ENCODE measurements at places on chromosomes 11 and 22.

DNA sequence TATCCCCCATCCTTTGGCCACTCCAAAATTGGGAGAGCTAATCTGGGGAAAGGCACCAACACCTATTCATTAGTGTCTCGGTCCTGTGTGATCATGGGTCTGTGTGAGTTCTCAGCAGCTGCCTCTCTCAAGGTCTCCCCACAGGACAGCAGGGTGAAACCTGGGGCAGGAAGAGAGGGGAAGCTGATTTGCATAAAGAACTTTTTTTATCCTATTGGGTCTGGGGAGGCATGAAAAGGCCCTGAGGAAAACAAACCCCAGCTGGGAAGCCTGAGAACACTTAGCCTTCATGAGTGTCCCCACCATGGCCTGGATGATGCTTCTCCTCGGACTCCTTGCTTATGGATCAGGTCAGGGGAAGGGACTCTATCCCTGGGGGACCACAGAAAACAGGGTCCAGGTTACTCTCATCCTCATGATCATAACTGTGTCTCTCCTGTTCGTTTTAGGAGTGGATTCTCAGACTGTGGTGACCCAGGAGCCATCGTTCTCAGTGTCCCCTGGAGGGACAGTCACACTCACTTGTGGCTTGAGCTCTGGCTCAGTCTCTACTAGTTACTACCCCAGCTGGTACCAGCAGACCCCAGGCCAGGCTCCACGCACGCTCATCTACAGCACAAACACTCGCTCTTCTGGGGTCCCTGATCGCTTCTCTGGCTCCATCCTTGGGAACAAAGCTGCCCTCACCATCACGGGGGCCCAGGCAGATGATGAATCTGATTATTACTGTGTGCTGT is 116.0 kb upstream of the TOP3B start:
- DNase-seq: no peak

GRCh38 chr11:44709281-44709562 is 17.5 kb upstream of the TSPAN18 start:
- no peak for DNase-seq

GRCh38 chr22:41471568-41471967 is 2.7 kb downstream of the ACO2 start:
- DNase-seq: no peak

- peak; percentile 81 for DNase-seq
Measured at GRCh38 chr11:73140213-73141030, 1.7 kb downstream of the FCHSD2 start.

DNA sequence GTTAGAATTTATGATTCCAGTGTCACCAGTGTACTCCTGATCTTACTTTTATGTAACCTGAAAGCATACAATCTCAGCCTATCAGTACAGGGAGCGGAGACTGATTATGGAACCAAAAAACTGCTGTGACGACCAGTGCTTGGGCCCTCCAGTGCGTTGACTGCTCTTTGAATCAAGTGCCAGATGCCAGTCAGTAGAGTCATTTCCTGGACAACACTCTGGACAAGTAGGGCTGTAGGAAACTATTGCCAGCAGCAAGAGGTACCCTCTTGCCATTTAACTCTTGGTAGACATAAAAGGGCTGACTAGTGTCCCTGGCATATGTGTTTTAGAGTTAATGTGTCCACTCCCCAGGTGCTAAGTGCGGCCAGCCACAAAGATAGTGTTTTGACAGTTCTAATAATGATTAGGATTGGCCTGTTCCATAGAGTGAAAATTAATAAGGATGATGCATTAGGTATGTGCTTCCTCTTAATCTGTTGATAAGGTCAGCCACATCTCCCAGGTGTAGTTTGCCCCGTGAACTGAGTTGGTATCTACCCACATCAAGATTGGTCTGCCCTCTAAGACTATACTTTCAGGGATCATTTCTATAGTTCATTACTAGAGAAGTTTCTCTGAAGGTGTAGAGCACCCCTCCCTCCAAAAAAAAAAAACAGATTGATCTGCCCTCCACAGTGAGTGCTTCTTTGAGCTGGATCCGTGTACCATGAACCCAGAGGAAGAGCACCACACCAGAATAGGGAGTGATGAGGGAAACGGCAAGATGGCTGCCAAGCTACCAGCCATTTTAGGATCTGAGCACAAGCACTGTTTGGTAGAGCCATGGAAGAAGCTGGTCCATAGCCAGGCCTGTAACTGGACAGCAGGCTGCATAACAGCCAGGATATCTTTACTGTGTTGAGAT is 20.7 kb upstream of the AIFM3 start:
- no peak for DNase-seq

GRCh38 chr11:10328314-10329098 is 23.6 kb downstream of the ADM start:
- no peak for DNase-seq

- DNase-seq: no peak
Measured at GRCh38 chr11:26730414-26731083, 8.7 kb upstream of the SLC5A12 start.

GRCh38 chr11:57647372-57647771 is 2.3 kb downstream of the YPEL4 start:
- no peak for DNase-seq
